ENCODE measurements at places on chromosomes 2 and 18.

- DNase-seq = no peak
Observed at GRCh38 chr2:105327690-105328089, 1.8 kb downstream of the TGFBRAP1 start.

DNA sequence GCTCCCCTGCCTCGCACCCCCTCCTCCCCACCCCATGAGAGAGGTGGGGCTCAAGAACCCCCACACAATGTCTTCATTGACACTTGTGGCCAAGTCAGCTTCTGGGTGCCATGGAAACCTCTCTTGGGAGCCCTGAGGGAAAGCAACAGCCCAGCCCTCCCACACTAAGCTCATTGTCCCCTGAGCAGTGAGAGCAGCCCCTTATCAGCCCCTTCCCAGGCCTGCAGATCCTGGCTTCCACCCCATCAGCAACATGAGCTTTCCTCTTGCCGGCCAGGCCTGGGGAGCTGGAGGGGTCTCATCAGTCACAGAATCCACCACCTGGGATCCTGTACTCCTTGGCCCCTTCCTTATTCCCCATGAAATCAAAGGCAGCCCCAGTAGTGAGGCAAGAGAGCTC lies 107.8 kb upstream of the ST3GAL5 start:
- no peak for DNase-seq

DNA sequence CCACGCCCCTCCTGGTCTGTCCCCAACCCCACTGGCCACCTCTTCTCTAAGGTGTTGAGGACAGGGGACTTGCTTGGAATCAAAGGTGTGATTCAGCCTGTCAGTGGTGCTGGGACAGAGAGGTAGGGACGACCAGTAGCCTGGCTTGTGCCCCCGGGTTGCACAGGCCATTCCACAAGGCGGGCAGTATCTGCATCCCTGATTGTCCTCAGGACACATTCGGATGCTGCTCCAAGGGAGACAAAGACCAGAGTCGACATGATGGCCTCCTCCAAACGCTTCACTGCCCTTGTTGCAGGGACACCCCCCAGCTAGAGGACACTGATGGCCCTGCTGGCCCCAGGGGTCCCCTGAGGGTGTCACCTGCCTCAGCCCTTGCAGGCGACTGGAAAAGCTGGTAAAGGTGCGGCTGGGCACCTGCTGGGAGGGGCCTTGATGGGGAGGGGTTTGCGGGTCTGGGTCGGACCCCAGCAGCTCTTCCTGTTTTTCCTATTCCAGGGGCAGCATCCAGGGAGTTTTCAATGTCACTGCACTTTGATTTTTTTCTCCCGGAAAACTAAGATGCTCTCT lies 98.0 kb downstream of the PTGR3 start:
- no peak for DNase-seq

DNA sequence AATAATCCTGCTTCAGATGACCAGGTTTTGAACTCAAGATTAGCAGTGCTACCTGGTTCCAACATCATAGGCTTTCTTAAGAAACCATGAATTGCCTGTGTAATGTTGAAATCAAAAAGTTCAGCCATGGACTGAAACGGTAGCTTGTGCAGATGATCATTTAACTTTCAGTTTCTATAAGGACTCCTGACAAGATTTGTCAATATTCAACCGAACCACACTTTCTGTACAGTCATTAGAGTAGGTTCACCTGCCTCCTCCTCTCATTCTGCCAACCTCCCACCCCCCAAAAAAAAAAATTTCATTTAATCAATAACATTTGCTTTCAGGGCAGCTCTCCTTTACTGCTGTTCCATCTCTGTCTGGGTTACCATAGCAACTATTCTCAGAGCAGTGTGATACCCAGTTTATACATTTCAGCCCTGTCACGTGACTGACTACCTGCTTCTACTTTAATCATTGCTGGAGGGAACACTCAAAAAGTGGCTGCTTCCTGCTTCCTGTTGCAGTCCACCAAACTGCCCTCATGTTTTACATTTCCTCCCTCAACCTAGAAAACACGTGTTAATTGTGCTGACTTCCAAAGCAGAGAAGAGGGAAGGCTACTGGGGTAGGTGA lies 275.5 kb downstream of the SS18 start:
- DNase-seq = no peak

- no peak for DNase-seq
Observed at GRCh38 chr2:172233987-172234715, 131.5 kb upstream of the DLX2 start.

GRCh38 chr2:12001621-12002020 lies 255.2 kb downstream of the LPIN1 start:
- DNase-seq = no peak

DNA sequence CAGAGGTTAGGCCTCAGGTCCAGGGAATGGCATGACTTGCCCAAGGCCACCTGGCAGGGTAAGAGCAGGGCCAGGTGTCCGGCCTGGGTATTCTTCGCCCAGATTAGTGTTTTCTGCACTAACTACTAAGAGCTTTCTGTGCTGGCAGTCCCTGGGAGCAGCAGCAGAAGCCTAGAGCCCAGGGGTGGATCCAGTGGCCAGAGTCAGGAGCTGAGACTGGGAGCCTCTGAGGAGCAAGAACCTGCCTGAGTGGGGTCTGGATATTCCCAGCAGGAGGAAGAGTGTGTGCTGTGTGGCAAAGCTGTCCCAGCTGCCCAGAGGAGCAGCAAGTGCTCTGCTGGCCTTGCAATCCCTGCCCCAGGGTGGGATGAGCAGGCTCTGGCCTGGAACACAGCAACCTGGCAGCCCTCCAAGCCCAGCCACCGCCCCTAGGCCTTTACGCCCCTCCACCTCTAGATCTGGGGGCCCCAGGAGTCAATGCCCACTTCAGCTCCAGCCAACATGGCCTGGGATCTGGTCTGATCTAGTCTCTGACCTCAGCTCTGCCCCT lies 30.7 kb upstream of the GPAT2 start:
- no peak for DNase-seq

- no peak for DNase-seq
Observed at GRCh38 chr2:70851704-70852103, 16.1 kb upstream of the CD207 start.

- no peak for DNase-seq
Observed at GRCh38 chr2:48952143-48952542, 196.6 kb upstream of the LHCGR start.

DNA sequence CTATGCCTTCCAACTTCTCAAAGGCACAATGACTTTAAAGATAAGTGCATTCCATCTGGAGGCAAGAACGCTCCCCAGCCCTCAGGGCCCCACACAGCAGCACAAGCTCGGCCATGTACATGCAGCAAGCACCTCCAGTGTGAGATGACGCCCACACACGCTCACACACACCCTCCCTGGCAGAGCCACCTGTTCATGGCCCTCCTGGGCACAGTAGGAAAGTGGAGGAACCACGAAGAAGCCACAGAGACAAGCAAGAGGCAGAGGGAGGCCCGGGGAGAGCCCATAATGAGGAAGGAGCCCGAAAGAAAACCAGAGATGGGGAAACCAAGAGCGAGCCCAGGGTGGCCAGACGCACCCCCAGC lies 21.7 kb downstream of the BIN1 start:
- DNase-seq = no peak

GRCh38 chr2:191041418-191042161 lies 27.6 kb upstream of the STAT1 start:
- DNase-seq = no peak
